ENCODE measurements at places on chromosomes 11 and 22.

DNA sequence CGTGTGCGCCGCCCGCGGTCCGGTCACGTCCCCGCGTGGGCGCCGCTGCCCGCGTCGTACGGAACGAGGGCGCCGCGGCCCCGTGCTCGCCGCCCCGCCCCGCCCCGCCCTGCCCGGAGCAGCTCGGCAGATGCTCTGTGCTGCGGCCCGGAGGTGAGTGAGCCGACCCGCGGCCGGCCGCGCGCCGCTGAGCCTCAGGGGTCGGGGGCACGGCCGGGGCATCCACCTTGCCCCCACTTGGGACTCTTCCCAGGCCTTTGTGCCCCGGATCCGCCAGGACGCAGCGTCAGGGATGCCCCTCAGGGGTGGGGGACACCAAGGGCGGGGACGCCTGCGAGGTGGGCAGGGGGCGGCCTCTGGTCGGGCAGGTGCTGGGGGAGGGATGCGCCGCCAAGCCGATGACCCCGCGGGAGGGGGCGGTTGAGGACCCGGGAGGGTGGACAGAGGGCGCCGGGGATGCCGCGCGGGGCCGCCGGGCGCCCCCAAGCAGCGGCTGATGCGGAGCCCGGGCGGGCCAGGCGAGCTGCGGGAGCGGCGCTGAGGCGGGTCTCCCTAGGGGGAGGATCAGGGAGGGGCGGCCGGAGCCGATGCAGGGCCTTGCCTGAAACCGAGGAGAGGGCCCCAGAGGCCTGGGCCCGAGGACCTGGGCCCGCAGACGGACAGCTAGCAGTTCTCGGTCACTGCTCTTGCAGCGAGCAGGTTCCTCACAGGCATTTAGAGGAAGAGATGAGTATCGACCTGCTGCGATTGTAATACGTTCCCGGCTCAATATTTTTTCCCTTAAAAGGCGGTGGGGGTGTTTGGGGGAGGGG is at the start of gene GNAZ:
TSS of gene GNAZ (plus strand) at position 102 of the 812 bp plus-strand sequence. CDS start 25,177 bp downstream, outside the sequence.
- DNase-seq = peak; percentile 35

- DNase-seq = no peak
Measured at GRCh38 chr11:130813196-130813595, 103.1 kb downstream of the SNX19 start.

DNA sequence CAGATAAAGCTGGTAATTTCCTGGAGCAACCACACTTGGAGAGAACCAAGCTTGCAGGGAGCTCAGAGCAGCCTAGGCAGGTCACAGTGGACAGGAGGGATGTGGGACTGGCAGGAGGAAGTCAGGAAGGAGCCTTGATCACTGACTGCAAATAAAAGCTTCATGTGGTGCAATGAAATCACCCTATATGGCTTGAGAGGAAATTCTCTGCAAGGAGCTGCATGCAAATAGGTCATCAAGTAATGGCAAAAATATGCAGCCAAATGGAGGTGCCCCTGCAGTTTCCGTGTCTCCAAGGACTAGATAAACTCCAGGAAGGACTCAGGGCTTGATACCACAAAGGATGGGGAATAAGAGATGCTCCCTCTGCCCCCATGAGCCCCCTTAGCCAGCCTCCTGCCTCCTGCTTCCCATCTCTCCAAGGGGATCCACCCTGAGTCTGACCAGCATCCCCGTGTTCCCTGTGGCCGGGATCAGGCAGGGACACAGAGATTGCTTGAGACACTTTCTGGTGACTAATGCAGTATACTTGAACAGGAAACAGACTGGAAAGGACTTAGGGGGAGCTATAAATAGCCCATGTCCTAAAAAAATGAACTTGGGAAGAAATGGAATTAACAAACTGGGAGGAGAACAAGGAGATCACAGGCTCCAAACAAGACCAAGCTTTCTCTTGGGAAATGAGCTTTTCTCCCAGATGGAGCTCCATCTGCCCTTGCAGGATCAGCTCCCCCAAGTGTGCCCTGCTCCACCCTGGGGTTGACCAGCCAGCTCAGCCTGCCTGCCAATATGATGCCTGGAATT is 23.9 kb upstream of the MICAL2 start:
- no peak for DNase-seq

DNA sequence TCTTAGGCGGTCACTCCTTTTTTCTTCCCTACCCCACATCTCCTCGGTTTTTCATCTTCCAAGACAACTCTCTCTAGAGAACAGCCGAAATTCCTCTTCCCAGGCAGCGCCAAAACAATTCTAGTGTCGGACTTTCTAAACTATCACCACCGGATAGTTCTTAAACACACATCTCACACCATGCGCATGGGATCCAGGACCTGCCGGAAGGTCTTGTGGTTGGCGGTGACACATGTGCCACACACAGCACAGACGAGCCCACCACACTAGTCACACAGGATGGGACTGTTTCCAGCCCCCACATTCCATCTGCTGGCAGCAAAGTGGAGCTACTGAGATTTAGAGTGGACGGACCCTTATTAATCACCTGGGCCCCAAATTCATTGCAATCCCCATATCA is 614.9 kb upstream of the CADM1 start:
- DNase-seq = no peak

- DNase-seq = peak; percentile 50
Measured at GRCh38 chr11:44450295-44450932, 115.0 kb upstream of the CD82 start.

- DNase-seq = peak; percentile 47
Measured at GRCh38 chr11:57321388-57322255, 3.1 kb downstream of the TNKS1BP1 start.

DNA sequence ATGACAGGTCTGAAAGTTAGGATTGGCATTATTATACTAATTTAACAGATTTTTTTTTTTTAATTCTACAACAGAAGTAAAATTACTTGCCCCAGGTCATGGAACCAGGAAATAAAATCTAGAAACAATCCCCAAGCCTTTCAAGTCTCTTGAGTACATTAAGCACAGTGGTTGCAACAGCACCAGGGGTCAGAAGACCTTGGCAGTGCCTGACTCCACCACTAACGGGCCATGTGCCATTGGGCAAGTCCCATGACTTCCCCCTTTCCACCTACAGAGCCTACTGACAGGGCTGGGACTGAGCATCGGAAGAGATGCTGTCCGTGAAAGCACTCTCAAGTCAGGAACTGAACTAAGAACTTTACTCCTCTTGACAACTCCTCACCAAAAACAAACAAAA is 98.6 kb upstream of the AKIP1 start:
- DNase-seq = no peak

DNA sequence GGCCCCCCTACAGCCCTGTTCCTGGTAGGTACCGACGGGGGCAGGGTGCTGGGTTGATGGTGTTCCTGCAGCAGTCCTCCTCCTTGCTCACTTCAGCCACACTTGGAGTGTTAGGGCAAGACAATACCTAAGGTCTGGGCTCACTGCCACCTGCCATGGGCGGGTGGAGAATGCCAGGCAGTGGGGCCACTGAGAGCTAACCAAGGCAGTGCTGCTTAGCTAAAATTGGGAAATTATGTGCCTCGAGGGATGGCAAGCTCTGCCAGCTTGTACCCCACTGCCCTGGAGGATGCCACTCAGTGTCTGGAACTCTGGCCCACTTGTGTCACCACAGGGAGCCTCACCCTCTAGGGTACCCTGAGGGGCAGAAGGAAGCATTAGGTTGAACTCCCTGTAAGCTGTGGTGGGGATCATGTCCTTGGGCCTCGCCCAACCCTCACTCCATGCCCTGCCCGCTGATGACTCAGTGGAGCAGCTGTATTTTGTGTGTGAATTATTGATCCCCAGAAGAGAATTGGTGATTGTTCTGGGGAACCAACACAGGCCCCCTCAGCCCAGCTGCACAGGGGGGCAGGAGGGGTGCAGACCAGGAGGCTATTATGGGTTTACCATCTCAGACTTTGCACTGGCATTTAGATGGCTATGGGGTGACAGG is 17.7 kb downstream of the PHLDB1 start:
- DNase-seq = no peak

DNA sequence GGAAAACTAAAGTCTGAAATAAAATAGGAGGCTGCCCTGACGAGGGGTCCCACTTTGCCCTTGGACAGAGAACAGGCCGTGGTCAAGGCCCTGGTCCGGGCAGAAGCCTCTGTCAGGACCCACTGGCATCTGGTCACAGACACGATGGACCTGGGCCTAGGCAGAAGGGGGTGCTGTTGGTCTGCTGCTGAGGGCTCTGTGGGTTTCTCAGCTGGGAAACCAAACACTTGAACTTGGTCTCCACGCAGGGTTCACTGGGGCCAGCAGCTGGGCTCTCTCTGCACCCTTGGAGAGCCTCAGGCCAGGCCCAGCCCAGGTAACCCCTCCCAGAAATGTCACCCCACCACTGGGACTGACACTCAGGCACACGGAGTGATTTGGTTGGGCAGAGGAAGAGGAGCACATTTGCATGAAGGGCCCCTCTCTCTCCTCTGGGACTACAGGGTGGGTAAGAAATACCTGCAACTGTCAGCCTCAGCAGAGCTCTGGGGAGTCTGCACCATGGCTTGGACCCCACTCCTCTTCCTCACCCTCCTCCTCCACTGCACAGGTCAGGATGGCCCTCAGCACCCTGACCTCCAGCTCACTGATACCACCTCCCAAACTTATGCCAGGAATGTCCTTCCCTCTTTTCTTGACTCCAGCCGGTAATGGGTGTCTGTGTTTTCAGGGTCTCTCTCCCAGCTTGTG is 48.1 kb upstream of the TOP3B start:
- no peak for DNase-seq

DNA sequence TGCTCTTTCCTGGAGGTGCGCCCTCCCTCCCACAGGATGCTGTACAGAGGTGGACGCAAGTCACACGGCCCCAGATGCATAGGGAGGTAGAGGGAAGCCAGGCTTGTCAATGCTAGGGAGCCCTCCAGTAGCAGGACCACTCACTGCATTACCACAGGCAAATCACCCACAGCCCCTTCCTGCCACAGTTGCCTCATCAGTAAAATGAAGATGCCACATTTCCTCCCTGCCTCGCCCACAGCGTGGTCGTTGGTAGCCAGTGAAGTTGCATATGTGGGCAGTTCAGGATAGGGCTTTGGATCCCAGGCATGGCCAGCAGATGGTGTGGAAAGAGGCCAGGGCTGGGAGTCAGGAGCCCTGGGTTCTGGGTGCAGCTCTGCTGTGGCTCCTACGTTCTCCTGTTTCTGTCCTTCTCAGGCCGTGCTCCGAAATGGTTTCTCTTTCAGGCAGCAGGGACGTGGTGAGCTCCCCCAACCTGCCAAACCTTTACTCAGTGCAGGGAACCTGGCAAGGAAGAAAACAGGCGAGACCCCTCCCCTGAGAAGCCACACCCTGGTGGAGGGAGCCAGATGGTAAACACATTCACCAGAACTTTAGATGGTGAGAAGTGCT is 22.6 kb downstream of the DAGLA start:
- DNase-seq = no peak

GRCh38 chr22:38566726-38567504 is 3.1 kb downstream of the DMC1 start:
- no peak for DNase-seq

- peak; percentile 70 for DNase-seq
Measured at GRCh38 chr11:74681686-74682651, 49.3 kb downstream of the CHRDL2 start.

- DNase-seq = no peak
Measured at GRCh38 chr11:122140500-122140899, 24.5 kb upstream of the BLID start.

DNA sequence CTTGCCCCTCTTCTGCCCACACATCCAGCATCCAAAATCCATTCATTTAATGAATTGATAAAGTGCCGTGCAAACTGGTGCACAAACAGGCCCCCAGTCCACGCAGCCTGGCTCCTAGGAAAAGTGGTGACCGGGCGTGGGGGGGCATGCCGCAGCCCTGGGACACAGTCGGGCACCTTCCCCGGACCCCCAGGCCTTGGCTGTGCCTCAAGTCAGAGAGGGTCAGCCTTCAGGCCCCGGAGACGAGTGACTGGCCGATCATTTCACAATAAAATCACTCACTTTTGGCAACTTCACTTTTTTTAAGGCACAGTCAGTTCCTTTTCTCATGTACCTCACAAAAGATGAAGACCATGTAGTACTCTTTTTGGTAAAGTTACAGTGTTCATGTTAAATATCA is 8.0 kb downstream of the CDPF1 start:
- DNase-seq = no peak

- no peak for DNase-seq
Measured at GRCh38 chr11:116504541-116505297, 268.1 kb downstream of the BUD13 start.

DNA sequence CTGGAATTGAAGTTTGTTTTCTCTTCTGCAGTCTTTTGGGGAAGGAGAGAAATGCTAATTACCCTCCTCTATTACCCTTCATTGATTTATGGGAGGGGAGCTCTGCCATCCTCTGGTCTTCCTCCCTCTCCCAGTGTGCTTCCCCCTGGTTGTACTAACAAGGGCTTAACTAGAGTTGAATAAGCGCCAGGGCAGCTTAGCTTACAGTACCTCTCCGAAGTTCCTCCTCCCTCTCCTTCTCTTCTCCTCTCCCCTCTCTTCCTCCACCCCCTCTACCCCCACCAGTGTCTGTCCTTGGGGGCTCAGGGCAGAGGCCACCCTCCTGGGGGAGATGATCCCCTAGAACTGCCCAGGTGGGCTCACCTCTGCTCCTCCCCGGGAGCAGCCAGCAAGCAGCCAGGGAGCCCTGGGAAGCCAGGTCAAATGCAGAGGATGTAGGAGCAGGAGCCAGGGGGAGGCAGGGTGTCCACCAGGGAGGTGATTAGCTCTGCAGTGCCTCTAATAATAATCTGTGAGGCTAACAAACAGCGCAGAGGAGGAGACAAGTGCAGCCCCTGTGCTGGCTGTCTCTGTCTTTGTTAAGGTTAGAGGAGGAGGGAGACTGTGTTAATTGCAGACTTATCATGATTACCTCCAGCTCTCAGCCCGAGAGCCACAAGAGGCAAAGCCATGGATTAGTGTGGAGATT is 191.6 kb upstream of the CADM1 start:
- no peak for DNase-seq

- no peak for DNase-seq
Measured at GRCh38 chr11:17906436-17906835, 106.4 kb downstream of the SERGEF start.

GRCh38 chr22:37999640-38000272 is 15.4 kb upstream of the SOX10 start:
- DNase-seq = peak; percentile 53

DNA sequence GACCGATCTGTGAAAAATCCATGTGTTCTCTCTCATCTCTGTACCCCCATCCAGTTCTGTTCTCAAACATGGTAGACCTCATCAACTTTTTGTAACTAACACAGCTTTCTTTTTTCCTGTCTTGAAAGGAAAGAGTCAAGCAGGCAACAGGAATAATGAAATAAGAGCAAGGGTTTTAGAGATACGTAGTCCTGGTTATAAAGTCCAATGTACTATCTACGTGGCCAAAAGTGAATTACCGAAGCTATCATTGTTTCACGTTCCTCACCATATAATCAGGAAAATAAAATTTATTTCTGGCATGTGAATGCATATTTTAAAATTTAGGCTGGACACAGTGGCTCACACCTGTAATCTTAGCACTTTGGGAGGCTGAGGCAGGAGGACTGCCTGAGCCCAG is 472.2 kb upstream of the ANO3 start:
- no peak for DNase-seq

- DNase-seq = no peak
Measured at GRCh38 chr11:77308838-77309237, 7.4 kb upstream of the GDPD4 start.

DNA sequence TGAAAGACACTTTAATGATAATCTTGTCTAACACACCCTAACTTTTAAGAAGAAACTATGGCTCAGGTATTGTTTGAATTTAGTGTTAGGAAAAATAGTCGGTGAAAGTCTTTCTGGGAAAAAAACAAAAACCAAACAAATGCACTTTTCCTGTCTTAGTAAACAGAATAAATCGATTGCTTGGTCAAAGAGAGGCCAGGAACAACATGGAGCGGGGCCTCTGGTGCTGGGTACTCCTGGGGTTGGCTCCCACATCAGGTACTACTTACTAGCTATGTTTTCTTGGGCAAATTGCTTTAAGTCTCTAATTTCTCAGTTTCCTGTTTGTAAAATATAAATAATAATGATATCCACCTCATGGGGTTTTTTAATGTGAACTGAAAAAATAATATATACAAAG is 46.8 kb downstream of the NAV2 start:
- DNase-seq = no peak

Measured in right hindlimb (tissue), 1 donor.